ENCODE measurements at places on chromosomes 5 and 9. TPM values are rescaled to one million over a fixed set of nuclear protein-coding genes. Genes with fewer than 3 reads are reported as not detected.

- no peaks in the 10 kb centered on the region for H3K4me1 ChIP-seq
- H3K27ac ChIP-seq, result no peak overlapping the region
- H3K4me3 ChIP-seq, result no peak overlapping the region
- no peaks in the 10 kb centered on the region for H3K36me3 ChIP-seq
- DNase-seq, result no peak
Observed at GRCh38 chr5:58622936-58623871, 40.3 kb downstream of the RAB3C start.

DNA sequence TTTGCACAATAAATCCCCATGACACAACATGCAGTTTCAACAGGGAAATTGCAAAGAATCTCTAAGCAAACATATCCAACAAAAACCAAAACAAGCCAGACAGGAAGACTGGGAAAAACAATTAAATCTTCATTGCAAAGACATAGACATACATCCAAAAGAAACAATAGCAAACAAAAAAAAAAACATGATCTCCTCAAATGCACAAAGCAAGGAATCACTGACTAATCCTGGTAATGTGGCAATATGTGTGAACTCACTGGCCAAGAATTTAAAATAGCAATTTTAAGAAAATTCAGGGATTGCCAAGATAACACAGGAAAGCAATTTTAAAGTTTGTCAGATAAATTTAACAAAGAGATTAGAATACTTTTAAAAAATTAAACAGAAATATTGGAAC, 520.1 kb upstream of the SMC2 start:
- no peaks in the 10 kb centered on the region for H3K36me3 ChIP-seq
- no peaks in the 10 kb centered on the region for H3K4me1 ChIP-seq
- DNase-seq, result no peak
- H3K27me3 ChIP-seq, result no peaks in the 10 kb centered on the region
- no peak overlapping the region for H3K27ac ChIP-seq

DNA sequence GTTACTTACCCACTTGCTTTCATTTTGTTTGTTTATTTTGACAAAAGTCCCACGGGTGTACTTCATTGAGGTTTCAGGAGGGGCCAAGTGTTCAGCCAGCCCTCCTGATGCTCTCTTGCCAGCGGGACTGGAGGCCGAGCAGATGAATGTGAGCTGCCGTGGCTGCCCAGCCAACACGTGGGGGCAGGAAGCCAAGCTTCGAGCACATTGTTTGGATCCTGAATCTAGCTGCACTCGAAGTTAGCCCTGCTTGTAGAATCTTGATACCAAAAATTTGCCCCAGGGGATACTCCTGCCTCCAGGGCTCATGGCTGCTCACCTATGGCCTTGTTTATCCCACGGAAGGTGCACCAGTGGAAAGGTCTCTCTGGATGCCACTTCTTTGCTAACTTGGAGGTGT, 49.3 kb downstream of the RASGEF1C start:
- H3K27me3 ChIP-seq, result no peaks in the 10 kb centered on the region
- no peaks in the 10 kb centered on the region for H3K4me1 ChIP-seq
- no peaks in the 10 kb centered on the region for H3K36me3 ChIP-seq
- peak; percentile 28 for DNase-seq
- no peak overlapping the region for H3K27ac ChIP-seq
- no peak overlapping the region for H3K4me3 ChIP-seq

GRCh38 chr5:112762113-112762810, 24.6 kb downstream of the APC start:
- H3K27me3 ChIP-seq, result no peaks in the 10 kb centered on the region
- peak; percentile 73 for DNase-seq
- no peak overlapping the region for H3K27ac ChIP-seq
- H3K4me1 ChIP-seq, result peaks cover 7% of the 10 kb centered on the region
- no peak overlapping the region for H3K4me3 ChIP-seq
- H3K36me3 ChIP-seq, result no peaks in the 10 kb centered on the region

DNA sequence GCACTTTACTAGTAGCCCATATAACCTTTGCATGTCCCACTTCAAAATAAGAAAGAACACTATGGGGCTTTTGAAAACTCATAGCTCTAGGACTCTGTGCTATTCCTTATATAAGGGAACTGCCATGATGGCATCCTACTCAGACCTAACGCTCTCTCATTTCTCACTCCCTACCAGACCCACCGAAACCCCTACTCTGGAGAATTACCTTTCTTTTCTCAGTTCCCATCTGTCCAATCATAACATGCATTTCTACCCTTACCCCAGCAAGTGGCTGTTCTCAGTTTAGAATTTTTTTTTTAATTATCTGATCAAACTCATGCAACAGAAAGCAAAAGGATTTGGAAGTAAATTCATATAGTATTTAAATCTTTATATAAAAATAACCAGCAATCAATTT, 27.3 kb downstream of the CARNMT1 start:
- DNase-seq, result no peak
- H3K4me1 ChIP-seq, result no peaks in the 10 kb centered on the region
- no peak overlapping the region for H3K4me3 ChIP-seq
- H3K27me3 ChIP-seq, result no peaks in the 10 kb centered on the region

DNA sequence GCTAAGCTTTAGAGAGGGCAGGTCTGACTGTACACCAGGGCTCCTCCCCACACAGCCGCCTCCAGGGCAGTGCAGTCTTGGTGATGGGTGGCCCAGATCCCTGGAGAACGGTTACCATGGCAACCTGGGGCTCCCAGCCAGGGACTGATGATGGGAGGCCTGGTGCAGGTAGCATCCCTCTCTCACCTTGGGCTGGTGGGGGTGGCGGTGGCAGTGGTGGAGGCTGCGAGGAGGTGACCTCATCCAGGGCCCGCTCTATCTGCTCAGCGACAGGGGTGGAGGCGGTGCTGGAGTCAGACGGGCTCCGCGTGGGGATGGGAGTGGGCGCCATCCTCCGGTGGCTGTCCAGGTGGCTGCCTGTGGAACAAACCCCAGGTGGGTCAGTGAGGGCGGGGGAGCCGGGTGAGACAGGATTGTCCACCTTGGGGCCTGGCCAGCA, 12.3 kb downstream of the PRR7 start:
- H3K36me3 ChIP-seq, result peaks cover 28% of the 10 kb centered on the region
- no peaks in the 10 kb centered on the region for H3K27me3 ChIP-seq
- peaks cover 7% of the 10 kb centered on the region for H3K4me1 ChIP-seq
- H3K4me3 ChIP-seq, result no peak overlapping the region
- H3K27ac ChIP-seq, result peak overlapping the region; percentile 85

GABRA1 gene
- 0.02 TPM for polyA plus RNA-seq

GABRA6 gene
- not detected for polyA plus RNA-seq

RNF183 gene
- not detected for polyA plus RNA-seq

- DNase-seq, result peak; percentile 67
- H3K4me3 ChIP-seq, result no peak overlapping the region
- no peaks in the 10 kb centered on the region for H3K27me3 ChIP-seq
- H3K27ac ChIP-seq, result no peak overlapping the region
Observed at GRCh38 chr9:137000177-137000930, 4.0 kb upstream of the CLIC3 start.

DNA sequence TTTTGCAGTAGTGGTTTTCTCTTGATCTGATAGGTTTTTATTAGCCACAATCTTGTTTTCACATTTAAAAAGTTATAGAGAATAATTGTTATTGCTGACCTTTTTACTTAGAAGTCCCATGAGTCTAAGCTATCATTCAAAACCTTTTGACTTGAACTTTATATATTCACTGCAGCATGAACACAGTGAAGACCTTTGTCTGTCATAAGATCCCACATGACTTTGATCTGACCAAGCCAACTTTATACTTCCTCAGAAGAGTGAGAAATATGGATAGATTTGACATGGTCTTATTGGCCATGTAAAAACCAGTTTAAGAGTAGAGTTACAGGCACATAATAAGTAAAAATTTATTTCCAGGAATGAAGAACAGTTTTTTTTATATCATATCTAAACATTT, 34.1 kb downstream of the RAD1 start:
- no peak for DNase-seq
- H3K4me3 ChIP-seq, result no peak overlapping the region
- no peaks in the 10 kb centered on the region for H3K4me1 ChIP-seq
- no peak overlapping the region for H3K27ac ChIP-seq
- H3K36me3 ChIP-seq, result no peaks in the 10 kb centered on the region

CNOT8 gene
- polyA plus RNA-seq, result 46.7 TPM

FOXD4L3 gene
- not detected for polyA plus RNA-seq

BSPRY gene
- polyA plus RNA-seq, result not detected

DNA sequence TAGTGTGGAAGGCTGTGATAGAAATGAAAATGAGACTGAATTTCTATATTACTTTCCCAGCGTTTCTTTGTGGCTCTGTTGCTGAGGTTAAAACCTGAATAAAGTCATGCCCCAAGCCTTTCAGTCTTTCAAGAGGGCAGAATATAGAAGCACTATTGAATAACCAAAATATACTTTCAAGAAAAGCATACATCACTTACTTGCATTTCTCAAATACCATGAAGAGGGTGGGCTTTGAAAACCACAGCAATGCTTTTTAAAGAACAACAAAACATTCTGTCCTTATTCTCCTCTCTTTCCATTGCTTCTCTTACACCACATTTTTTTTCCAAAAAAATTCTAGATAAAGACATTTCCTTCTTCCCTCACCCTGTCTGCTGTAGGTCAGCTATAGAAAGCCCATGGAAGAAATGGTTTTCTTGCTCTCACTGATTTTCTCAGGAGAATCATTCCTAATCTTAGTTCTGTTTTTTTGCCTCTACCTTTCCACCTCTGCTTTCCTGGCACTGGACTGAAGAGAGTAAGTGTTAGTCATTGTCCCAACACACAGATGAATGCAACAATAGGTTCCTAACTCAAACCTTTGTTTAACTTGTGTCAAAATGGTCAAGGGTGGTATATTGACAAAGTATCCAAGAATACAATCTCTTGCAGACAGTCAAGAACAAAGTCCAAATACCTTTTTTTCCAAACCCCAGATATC, 51.6 kb downstream of the NUDT12 start:
- H3K27ac ChIP-seq, result no peak overlapping the region
- no peaks in the 10 kb centered on the region for H3K36me3 ChIP-seq
- DNase-seq, result peak; percentile 30
- no peaks in the 10 kb centered on the region for H3K27me3 ChIP-seq

DNA sequence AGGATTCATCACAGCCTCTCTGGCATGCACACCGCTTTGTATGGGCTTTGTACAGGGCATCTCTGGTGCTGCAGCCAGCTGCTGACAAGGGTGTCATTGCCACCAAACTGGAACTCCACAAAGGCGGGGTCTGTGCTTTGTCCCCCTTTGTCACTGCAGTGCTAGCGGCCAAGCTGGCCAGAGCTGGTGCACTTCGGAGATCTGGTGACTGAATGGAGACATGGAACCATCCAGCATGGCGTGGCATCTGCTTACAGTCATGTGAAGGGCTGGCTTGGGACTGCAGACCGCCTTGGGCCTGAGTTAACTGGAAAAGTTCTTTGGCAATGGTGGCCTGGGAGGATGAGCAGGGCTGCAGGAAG, 18.7 kb upstream of the COL5A1 start:
- no peak overlapping the region for H3K4me3 ChIP-seq
- H3K27me3 ChIP-seq, result no peaks in the 10 kb centered on the region
- peaks cover 8% of the 10 kb centered on the region for H3K4me1 ChIP-seq
- no peak for DNase-seq
- H3K27ac ChIP-seq, result no peak overlapping the region

IFNB1 gene
- polyA plus RNA-seq, result not detected

DNA sequence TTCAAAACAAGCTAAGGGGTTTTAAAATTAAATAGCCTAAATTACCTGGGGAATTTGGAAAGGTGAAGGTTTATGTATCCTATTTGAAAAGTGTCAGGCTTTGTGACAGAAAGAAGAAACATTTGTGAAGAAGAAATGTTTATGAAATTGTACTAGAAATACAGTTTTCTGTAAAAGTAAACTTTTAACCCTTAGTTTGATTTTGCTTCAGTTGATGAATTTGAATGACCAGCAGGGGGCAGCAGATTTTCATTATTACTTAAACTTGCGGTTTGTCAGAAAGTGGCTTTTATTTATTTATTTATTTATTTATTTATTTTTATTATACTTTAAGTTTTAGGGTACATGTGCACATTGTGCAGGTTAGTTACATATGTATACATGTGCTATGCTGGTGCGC, 58.1 kb downstream of the NNT start:
- DNase-seq, result peak; percentile 78
- H3K27ac ChIP-seq, result no peak overlapping the region
- peaks cover 3% of the 10 kb centered on the region for H3K4me1 ChIP-seq
- H3K36me3 ChIP-seq, result peaks cover 4% of the 10 kb centered on the region
- H3K27me3 ChIP-seq, result no peaks in the 10 kb centered on the region

DNA sequence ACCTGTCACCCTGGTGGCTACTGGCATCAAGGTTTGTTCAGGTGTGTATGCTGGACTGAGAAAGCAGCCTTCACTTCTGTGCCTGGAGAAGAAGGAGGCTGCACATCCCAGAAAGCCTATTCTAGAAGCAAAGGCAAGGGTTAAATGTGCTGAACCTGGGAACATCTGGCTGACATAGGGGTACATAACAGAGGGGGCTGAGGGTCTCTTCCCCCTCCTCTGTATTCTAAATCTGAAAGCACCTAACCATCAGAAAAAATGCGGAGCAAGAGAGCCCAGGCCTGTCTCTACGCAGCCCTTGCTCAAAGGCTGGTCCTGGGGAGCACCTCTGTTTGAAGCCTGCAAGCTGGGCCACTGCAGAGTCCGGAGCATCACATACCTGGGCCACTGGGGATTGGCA, 53.2 kb upstream of the FSTL4 start:
- no peak overlapping the region for H3K27ac ChIP-seq
- no peak overlapping the region for H3K4me3 ChIP-seq

FCN2 gene
- not detected for polyA plus RNA-seq

TXNDC8 gene
- not detected for polyA plus RNA-seq

PCDHB14 gene
- 0.86 TPM for polyA plus RNA-seq

GRCh38 chr9:82560457-82560904, 502.5 kb downstream of the RASEF start:
- no peak overlapping the region for H3K27ac ChIP-seq
- H3K4me3 ChIP-seq, result no peak overlapping the region
- no peaks in the 10 kb centered on the region for H3K4me1 ChIP-seq
- no peak for DNase-seq
- no peaks in the 10 kb centered on the region for H3K36me3 ChIP-seq

DNA sequence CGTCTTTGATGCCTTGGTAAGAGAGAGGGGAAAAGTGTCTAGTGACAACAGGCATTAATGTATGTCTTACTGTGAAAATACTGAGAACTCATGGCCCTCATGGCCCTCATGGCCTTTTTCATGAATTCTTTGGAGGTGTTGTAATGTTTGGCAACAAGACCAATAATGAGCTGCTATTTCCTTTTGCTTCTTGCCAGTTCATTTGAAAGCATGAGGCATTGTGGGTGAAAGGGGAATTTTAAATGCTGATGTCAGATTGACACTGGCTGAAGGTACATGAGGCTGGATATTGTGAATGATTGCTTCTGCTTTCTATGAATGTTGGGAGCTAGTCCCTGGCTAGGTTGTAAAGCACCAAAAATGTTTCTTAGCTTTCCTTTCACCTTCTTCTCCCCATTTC, 79.2 kb downstream of the DOCK2 start:
- no peaks in the 10 kb centered on the region for H3K27me3 ChIP-seq
- no peaks in the 10 kb centered on the region for H3K36me3 ChIP-seq
- no peak overlapping the region for H3K27ac ChIP-seq
- DNase-seq, result peak; percentile 79
- peaks cover 3% of the 10 kb centered on the region for H3K4me1 ChIP-seq

- H3K27me3 ChIP-seq, result no peaks in the 10 kb centered on the region
- H3K4me1 ChIP-seq, result peaks cover 2% of the 10 kb centered on the region
- H3K4me3 ChIP-seq, result peak overlapping the region; percentile 37
- no peaks in the 10 kb centered on the region for H3K36me3 ChIP-seq
- peak; percentile 22 for DNase-seq
Observed at GRCh38 chr5:73233461-73234203, 60.6 kb downstream of the TMEM174 start.

Data from fibroblast of lung (primary cell).